ENCODE measurements at places on chromosomes 1 and 21.

DNA sequence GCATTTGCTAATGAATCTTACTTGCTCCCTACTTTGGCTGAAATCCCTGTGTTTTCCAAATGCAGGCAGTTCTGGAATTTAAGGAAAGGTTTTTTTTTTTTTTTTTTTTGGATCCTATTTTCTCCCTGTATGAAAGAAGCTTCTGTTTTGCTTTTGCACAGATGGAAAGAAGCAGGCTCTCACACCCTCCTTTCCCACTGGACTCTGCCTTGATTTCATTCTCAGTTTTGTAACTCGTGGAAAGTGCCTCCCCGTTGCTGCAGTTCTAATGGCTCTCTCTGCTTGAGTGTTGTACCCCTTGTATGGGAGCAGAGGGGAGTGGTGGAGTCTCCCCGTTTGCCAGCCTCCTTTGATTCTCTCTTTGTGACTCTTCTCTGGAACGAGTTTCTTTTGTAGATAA is 291.9 kb downstream of the CAMTA1 start:
- DNase-seq = no peak

DNA sequence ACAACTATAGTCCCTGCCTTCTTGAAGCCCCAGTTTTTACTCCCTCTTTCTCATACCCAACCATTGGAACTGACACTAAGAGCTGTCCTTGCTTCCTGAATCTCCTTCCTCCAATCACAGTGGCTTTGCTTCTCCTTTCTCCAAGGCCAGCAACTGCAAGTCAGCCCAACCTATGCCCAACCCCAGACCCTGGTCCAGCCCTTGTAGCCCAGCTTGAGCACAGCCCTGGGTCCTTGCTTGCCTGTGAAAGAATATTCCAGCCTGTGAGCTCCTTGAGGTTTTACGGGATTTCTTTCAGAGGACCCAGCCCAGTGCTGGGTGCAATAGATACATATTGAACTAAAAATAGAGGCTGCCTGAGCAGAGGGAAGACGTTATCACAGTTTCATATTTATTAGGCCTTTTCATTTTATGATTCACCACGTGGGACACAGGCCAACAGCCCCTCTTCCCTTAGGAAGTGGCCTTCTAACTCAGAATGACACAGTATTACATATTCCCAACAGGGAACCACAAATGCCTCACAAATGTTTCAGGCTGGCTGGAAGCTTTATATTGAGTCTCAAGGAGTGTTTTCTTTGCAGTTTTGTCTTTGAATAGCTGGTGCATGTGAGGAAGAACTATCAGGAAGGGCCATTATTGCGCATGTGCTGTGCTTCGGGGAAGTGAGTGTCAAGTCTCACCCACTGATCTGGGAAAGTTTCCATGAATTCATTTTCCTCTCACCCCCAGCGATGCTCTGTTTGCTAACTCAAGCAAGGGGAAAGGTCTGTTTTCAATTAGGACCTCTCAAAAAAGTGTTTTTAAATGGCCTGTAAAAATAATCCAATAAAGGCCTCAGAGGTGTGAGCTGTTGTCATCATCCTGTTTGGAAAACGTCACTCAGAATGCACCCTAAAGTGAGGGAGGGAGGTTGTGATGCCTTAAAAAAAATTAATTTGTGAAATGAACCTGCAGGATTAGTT is 92.3 kb upstream of the NFIA start:
- DNase-seq = no peak

DNA sequence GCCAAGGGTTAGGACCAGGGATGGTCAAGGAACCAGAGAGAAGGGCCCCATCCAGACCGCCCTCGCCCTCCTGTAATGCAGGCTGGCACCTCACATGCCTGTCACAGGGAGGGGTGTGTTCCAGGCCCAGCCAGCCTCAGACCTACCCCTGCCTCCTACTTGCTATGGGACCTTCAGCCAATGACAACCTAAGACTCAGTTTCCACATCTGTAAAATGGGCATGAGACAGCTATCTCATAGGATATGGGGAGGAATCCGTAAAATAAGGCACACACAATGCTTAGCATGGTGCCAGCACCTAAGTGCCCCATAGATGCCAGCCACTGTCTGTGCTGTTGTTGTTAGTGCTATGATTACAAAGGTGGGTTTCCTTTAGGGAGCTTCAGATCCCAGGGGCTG is 7.9 kb downstream of the KIF17 start:
- no peak for DNase-seq

DNA sequence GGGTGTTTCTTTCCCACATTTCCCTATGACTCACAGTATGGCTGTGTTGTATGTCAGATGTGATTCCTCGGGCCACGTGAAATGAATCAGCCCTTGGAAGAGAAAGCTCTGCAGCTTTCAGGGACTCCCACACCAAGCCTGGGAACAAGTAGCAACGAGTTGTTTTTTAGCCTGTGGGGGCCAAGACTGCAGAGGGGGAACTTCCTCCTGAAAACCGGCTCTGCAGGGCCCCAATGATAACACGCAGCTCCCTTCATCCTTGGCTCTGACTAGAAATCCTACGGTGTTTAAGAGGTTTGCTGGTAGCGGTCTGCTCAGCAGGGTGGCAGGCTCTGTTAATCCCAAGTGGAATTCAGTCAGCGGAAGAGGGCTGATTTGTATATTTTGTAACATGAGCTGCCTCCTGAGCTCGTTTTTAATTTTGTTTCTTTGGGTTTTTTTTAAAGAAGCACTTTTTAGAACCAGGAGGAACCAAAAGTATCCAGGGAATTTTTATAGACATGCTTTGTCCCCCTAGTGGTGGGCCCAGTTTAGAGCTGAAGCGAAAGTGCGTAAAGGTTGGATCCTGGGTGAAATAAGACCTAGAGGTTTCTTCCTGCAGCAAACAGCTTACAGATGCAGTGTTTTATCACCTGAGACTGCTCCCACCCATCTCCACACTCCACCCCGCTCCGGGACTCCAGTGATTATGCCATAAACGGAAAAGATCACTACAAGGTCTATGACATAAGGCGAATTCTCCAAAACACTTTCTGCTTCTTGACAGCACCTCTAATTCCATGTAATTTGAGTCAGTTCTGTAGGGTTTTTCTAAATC is 48.8 kb downstream of the LAMC2 start:
- peak; percentile 21 for DNase-seq

DNA sequence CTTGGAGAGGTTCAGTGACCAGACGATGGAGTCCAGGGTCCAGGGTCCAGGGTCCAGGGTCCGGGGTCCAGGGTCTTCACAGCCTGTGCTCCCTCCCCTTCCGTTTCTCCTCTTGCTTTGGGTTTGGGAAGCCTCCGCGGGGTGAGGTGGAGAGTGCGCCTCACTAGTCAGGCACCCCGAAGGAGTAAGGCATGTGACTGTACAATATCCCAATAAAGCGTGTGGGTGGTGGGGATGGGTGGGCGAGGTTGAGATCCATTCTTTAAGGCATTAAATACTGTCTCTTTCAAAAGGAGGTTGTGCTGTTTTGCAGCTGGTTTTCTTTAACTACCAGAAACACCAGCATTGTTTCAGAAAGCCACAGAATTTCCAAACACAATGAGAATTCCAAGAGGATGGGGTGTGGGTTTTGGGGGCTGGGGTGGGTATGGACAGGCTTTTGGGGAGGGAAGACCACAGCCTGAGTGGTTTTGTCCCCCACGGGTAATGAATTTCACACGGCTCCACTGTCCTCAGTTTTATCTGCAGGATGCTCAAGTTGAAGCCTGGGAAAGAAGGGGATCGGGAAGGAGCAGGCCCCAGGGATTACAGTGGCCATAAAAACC is 65.7 kb downstream of the KIF26B start:
- DNase-seq = no peak

DNA sequence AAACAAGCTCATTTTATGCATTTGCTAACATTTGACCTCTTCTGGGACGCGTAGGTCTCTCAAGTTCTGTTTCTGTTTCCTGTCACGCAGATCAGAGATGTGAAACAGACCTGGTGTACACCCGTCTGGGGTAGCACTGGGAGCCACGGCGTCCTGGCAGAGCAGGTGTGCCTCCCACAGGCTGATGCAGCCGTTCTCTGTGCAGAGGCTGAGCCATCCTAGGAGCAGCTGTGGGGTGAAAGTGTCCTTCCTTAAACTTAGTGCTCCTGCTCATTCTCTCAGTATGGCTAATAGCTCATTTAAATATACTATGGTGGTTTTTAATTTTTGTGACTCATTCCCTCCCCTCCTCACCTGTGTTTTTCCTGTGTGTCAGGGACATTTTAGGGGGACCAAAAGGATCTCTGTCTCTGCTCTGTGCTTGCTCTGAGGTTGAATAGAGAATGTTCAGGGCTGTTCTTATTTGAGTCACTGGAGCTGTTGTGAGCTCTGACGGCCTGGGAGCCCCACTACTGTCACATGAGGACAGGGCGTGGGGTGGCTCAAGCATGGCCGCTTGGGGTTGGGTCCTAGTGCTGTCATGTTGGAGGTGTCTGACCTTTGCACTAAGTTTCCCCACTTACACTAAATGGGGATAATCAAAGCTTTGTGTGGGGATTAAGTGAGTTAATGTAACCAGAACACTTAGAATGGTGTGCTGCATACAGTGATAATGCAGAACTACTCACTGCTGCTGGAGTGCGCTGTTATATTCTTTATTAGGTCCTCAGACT is 43.0 kb downstream of the GALNT2 start:
- peak; percentile 32 for DNase-seq

DNA sequence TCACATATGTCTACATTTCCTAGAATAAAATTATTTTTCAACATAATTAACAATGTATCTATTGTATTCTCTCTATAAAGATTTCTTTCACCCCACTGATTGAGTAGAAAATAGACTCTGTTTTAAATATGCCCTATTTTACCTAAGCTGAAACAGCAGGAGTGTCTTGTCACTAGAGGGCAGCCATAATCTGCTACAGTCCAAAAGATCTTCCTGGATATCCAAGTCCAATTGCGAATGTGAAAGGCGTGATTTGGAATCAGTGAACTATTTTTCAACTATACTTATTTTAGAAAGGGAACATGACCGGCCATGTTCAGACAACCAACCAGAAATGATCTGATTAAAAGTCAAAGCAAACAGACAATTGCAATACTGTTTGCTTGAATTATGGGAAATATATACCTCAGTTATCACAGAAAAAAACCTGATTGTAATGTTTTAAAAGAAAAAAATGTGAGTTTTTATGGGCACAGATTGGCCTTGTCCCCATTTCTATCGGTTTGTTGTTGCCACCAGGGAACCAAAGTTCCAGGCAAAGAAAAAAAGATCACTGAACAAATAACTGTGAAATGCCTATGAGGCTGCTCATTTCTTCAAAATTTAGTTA is 1211.0 kb upstream of the ADGRL4 start:
- peak; percentile 1 for DNase-seq

GRCh38 chr1:197073978-197074377 is 6.9 kb upstream of the F13B start:
- DNase-seq = no peak

- no peak for DNase-seq
Observed at GRCh38 chr1:28913786-28914227, 562 bp upstream of the EPB41 start.

GRCh38 chr1:211172657-211173056 is 38.7 kb upstream of the KCNH1 start:
- DNase-seq = no peak

DNA sequence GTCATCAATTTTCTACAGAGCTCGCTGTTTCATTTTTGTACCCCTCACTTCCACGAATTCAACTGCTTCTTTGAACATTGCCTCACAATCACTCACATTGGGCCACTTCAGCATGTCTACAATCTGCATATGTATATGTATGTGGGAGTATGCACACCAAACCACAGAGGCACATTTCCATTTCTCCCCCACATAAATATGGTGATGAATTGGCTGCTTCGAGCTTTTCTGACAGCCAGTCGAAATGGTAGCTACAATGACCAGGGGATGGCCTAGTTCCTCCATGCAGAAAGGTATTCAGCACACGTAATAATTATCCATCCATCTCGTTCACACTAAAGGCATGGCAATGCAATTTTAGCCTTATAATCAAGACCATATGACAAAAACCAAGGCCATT is 229.6 kb upstream of the ESRRG start:
- DNase-seq = no peak

DNA sequence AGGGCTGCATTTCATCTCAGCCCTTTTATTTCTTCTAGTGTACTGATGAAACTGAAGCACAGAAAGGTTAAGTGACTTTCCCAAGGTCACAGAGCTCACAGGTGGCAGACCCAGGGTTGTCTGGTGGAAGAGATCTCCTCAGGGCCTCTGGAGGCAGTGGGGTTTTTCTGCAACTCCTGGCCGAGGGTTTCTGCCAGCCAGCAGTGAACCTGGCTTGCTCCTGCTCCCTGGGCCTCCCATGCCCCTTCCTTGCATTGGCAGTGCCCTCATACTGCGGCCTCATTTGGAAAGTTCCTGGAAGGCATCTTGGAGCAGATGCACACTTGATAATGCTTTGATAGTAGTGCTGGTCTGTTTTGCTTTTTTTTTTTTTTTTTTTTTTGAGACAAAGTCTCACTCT is 7.7 kb downstream of the GALNT2 start:
- no peak for DNase-seq

- DNase-seq = no peak
Observed at GRCh38 chr1:98196012-98196411, 275.2 kb upstream of the DPYD start.

DNA sequence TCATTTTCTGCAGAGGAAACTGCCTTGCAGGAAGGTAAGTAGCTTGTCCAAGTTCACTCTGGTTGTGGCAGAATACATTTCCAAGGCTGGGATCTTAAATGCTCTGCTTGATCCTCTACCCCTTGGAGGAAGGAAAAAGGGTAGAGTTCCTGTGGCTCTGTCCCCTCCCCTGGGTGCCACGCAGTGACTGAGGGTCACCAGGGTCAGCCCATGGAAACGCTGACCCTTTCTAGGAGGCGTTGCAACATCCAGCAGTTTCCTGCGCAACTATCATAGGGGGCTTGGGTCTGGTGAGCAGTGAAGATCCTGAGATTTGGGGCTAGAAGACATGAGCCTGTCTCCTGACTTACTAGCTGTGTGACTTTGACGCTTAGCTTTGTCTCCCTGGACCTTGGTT is 29.4 kb upstream of the EPS8L3 start:
- no peak for DNase-seq

DNA sequence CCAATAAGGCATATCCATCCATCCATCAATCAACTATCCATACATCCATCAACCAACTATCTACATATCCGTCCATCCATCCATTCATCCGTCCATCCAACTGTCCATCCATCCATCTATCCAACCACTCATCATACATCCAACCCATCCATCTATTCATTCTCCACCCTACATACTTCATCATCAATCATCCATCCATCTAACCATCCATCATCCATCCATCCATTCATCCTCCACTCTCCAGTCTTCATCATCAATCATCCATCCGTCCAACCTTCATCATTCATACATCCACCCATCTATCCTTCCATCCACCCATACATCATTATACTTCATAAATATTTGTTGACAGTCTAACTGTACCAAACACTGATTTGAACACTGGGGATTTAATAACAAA is 231.3 kb upstream of the DAB1 start:
- no peak for DNase-seq

Measured in HepG2 (cell line).